ENCODE measurements at places on chromosomes 6 and 20. TPM values are rescaled to one million over a fixed set of nuclear protein-coding genes. Genes with fewer than 3 reads are reported as not detected.

DNA sequence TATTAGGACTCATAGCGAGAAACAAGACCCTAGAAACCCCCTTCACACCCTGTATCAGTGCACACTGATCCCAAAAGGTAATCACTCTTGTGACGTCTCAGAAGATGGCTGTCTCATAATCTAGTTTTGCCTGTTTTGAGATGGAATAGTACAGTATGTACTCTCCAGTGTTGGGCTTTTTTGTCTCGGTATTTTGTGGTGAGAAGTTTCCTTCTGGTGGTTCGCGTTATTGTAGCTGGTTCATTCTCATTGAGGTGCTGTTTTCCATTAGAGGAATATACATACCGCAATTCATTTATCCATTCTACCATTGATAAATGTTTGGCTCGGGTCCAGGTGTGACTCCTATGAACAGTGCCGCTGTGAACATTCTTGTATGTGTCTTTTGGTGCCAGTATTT is 27.9 kb upstream of the MAP3K4 start:
- H3K4me3 ChIP-seq, result no peak overlapping the region
- DNase-seq, result no peak
- no peaks in the 10 kb centered on the region for H3K36me3 ChIP-seq
- H3K4me1 ChIP-seq, result no peaks in the 10 kb centered on the region
- H3K27me3 ChIP-seq, result peaks cover 2% of the 10 kb centered on the region

DNA sequence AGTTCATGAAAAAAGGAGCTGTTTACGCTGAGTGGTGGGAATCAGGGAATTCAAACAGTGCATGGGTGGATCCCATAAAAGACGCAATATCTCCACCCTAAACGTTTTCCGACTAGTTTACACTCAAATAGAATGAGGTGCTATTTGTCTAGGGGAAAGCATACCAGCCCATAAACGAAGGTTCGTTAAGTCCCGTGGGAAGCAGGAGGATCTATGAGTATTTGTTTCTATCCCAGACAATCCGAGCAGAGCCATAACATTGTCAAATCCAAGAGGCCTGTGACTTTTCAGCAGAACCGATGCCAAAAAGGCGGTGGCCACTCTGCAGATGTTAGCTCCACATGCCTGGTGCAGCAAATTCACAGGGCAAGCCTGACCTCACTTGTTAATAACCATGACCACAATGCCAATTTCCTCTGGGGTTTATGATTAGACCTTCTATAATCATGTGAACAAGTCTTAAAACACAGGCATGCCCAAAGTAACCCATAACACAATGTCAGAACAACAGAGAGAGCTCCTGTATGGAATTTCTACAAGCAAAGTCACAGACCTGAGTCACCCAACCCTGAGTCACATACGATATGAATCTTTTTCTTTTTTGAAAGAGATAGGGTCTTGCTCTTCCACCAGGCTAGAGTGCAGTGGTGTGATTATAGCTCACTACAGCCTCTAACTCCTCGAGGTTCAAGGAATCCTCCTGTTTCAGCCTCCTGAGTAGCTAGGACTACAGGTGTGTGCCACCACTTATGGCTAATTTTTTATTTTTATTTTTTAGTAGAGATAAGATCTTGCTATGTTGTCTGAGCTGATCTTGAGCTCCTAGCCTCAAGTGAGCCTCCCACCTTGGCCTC is 123.3 kb downstream of the KIF13A start:
- H3K36me3 ChIP-seq, result no peaks in the 10 kb centered on the region
- H3K4me1 ChIP-seq, result no peaks in the 10 kb centered on the region
- no peak for DNase-seq
- no peak overlapping the region for H3K4me3 ChIP-seq
- H3K27ac ChIP-seq, result no peak overlapping the region

DNA sequence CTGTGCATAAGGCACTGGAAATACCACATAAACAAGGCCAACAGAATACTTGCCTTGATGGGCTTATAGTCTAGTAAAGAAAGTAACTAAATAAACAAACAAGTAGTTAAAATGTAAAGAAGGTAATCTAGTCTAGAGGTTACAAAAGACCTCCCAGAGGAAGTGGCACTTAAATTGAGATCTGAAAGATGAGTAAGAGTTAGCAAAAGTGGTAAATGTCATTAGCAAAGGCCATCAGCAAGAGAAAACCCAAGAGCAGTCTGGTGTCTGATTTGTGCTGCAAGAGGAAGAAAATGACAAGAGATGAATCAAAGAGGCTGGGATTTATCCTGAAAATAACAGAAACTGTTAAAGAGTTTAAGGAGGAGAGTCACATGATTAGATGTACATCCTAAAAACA is 96.6 kb upstream of the SMLR1 start:
- peaks cover 4% of the 10 kb centered on the region for H3K27me3 ChIP-seq
- no peak overlapping the region for H3K4me3 ChIP-seq
- peaks cover 12% of the 10 kb centered on the region for H3K4me1 ChIP-seq
- H3K36me3 ChIP-seq, result no peaks in the 10 kb centered on the region

The B4GALT5 gene
- 39.3 TPM for total RNA-seq

DNA sequence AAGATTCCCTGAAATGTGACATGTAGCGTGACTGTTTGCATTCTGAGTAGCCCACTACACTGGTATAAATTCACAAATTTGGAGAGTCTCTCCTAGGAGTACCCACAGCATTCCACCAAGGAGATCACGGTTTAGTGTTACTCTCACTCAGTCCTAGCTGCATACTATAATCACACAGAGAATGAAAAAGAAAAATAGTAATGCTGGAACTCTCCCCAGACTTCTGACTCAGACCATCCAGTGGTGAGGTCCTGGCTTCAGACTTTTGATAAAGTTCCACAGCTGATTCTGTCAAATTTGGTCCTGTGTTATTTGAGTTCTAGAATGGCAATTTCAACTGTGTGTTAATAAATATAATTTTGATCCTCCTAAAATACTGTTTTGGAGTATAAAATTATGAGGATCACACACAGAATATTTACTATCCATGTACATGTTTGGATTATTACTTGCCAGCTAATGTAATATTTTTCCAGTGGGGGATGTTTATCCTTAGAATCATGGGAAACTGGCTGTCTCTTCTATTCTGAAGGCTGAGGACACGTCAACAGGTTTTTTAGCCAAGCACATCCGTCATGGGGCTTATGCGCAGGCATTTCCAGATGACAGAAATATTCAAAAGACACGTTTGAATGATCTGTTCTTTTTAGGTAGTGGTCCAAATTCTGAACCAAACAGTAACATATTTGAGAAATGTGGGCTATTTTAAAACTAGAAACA is 5.1 kb upstream of the KIAA0408 start:
- H3K36me3 ChIP-seq, result peaks cover 2% of the 10 kb centered on the region
- H3K4me3 ChIP-seq, result no peak overlapping the region
- DNase-seq, result no peak

DNA sequence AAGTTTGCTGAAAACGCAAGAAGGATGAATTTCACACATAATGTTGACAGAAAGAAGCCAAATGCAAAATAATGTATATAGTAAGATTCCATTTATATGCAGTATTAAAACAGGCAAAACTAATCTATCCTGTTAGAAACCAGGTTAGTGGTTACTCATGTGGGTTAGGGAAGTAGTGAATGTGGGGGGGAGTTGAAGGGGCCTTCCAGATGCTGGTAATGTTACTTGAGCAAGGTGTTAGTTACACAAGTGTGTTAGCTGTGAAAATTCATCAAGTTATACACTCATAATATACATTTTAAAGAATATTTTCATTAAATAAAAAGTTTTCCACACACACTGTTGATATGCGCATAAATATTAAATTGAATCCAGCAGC is 29.8 kb downstream of the USP45 start:
- no peak for DNase-seq
- H3K27me3 ChIP-seq, result no peaks in the 10 kb centered on the region
- no peak overlapping the region for H3K27ac ChIP-seq
- H3K4me3 ChIP-seq, result no peak overlapping the region
- peaks cover 13% of the 10 kb centered on the region for H3K36me3 ChIP-seq
- no peaks in the 10 kb centered on the region for H3K4me1 ChIP-seq

GRCh38 chr6:31299511-31299910 is 27.6 kb upstream of the HLA-C start:
- no peaks in the 10 kb centered on the region for H3K36me3 ChIP-seq
- no peak overlapping the region for H3K27ac ChIP-seq
- H3K4me3 ChIP-seq, result no peak overlapping the region
- H3K4me1 ChIP-seq, result no peaks in the 10 kb centered on the region
